ENCODE measurements at places on chromosomes 1 and 21.

DNA sequence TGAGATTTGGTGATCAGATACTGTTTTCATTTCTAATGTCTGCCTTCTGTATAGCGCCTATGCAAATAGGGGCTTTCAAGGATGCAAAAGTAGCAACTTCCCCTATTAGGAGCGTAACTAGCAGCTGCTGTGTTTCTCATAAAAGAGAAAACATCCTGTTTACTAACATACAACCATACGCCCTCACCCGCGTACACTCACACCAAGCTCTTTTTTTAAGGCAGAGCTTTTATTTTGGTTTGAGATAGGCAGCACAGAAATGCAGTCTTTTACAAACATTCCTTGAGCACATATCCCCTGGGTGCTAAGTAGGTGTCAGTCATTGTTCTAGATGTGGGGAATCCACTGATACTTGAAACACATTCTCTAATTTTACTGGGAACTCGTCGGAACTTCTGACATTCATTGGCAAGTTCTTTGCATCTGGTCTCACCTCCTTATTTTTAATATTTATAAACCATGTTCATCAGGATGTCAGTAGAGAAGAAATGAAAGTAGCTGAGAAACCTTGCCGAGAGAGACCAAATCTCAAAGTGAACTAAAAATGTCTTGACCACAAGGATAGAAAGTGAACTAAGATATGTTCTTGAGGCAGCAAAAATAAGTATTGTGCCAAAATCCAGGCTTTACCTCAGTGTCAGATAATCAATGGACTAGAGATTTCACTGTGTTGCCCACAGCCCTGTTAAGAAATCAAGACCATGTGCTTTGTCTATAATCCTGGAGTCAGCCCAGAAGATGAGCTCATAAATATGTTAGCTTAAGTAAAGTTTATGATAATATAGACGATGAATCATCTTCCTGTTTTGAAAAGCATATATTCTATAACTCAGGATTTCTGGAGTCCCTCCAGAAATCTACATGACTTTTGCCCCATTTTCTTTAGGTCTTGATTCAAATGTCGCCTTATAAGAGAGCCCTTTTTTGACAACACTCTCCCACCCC lies 350.9 kb downstream of the ST6GALNAC3 start:
- no peaks in the 10 kb centered on the region for H3K4me1 ChIP-seq
- H3K4me3 ChIP-seq: no peak overlapping the region
- H3K27ac ChIP-seq: no peak overlapping the region
- H3K27me3 ChIP-seq: no peaks in the 10 kb centered on the region
- H3K36me3 ChIP-seq: no peaks in the 10 kb centered on the region

GRCh38 chr1:185087746-185088145 lies 42.4 kb downstream of the RNF2 start:
- DNase-seq: no peak
- peaks cover 5% of the 10 kb centered on the region for H3K36me3 ChIP-seq
- H3K4me3 ChIP-seq: no peak overlapping the region
- no peaks in the 10 kb centered on the region for H3K27me3 ChIP-seq
- no peaks in the 10 kb centered on the region for H3K4me1 ChIP-seq
- H3K27ac ChIP-seq: no peak overlapping the region

GRCh38 chr1:75310067-75310466 lies 175.9 kb downstream of the LHX8 start:
- no peak for DNase-seq
- no peak overlapping the region for H3K27ac ChIP-seq
- H3K4me3 ChIP-seq: no peak overlapping the region
- no peaks in the 10 kb centered on the region for H3K36me3 ChIP-seq

GRCh38 chr1:113821916-113822315 lies 9.6 kb upstream of the RSBN1 start:
- no peak overlapping the region for H3K27ac ChIP-seq
- H3K4me1 ChIP-seq: no peaks in the 10 kb centered on the region
- no peaks in the 10 kb centered on the region for H3K27me3 ChIP-seq
- DNase-seq: no peak
- no peak overlapping the region for H3K4me3 ChIP-seq
- no peaks in the 10 kb centered on the region for H3K36me3 ChIP-seq

DNA sequence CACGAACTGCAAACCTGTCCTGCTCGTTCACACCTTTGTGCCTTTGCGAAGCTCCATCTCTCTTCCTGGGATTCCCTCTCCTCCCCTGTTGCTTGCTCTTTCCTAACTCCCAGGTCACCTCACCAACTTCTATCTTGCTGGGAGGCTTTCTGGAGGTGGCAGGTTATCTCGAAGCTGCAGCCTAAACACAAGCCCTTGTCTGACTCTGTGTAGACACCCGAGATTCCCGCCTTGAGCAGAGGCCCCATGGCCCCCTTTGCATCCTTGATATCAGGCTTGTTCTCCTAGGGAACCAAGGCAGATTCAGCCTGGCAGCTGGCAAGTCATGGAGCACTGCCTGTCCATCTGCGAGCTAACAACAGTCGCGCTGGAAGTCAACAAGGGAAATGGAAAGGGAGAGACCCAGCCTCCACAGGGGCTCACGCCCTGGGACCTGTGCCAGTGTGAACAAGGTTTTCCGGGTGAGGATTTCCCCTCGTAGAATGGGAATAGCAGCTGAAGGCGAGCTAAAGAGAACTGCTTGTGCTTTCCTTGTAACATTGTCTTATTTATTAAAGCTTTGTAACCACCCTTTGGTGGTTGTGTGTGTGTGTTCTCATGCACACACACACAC lies 109.5 kb upstream of the JUN start:
- peak overlapping the region; percentile 50 for H3K27ac ChIP-seq
- no peak for DNase-seq
- H3K27me3 ChIP-seq: no peaks in the 10 kb centered on the region

All from Panc1 (cell line).